Activated B cell treated with CpG ODN at 0.5 μM for 24 hours (primary cell): ENCODE measurements at places on chromosomes 7 and 10. TPM values are rescaled to one million over a fixed set of nuclear protein-coding genes. Genes with fewer than 3 reads are reported as not detected.

GRCh38 chr10:1109795-1110673 is 53.8 kb downstream of the WDR37 start:
- peaks cover 96% of the 10 kb centered on the region for H3K36me3 ChIP-seq
- no peaks in the 10 kb centered on the region for H3K27me3 ChIP-seq
- H3K27ac ChIP-seq: peak overlapping the region; percentile 77
- DNase-seq: no peak

GRCh38 chr10:35435824-35436223 is 99.5 kb downstream of the CCNY start:
- no peak overlapping the region for H3K4me3 ChIP-seq
- peaks cover 24% of the 10 kb centered on the region for H3K4me1 ChIP-seq
- H3K27me3 ChIP-seq: no peaks in the 10 kb centered on the region
- H3K36me3 ChIP-seq: peaks cover 32% of the 10 kb centered on the region

DNA sequence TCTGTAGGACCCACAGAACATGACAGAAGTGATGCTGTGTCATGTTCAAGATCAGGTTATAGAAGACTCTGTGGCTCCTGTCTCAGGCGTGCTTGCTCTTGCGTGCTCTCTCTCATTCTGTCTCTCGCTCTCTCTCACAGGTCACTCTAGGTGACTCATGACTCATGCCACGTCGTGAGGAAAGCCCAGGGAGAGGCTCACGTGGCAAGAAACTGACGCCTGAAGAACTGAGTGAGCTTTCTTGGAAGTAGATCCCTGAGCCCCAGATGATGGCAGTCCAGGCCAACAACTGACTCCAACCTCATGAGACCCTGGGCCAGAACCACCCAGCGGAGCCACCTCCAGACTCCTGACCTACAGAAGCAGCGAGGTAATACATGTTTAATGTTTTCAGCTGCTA is 103.3 kb downstream of the DNMBP start:
- H3K36me3 ChIP-seq: peaks cover 61% of the 10 kb centered on the region
- no peak overlapping the region for H3K27ac ChIP-seq
- DNase-seq: no peak
- H3K27me3 ChIP-seq: no peaks in the 10 kb centered on the region
- H3K4me1 ChIP-seq: no peaks in the 10 kb centered on the region

GRCh38 chr7:81534996-81535395 is 234.9 kb downstream of the HGF start:
- H3K27me3 ChIP-seq: no peaks in the 10 kb centered on the region
- no peak overlapping the region for H3K27ac ChIP-seq
- no peak for DNase-seq
- H3K36me3 ChIP-seq: no peaks in the 10 kb centered on the region

GRCh38 chr10:12808014-12808613 is 193.4 kb downstream of the CCDC3 start:
- peaks cover 64% of the 10 kb centered on the region for H3K36me3 ChIP-seq
- no peak overlapping the region for H3K4me3 ChIP-seq
- DNase-seq: no peak

DNA sequence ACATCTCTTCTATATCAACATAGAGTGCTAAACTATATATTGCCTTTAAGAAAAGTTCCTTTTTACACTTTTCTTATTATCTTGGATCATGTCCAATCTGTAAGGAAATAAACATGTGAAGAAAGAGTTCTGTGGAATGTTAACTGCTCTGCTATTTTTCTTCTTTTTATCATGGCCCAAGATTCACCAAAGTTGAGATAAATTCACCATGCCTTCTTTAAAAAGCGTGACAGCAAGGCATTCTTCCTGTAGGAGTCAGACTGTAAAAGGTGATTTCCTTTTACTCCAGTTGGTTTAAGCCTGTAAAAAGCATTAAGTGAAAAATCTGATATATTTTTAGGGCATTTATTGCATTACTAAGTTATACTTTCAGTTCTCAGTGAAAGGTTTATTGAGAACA is 165.7 kb upstream of the FZD1 start:
- H3K4me1 ChIP-seq: peaks cover 5% of the 10 kb centered on the region
- peaks cover 26% of the 10 kb centered on the region for H3K36me3 ChIP-seq
- H3K27ac ChIP-seq: no peak overlapping the region
- DNase-seq: no peak
- H3K27me3 ChIP-seq: no peaks in the 10 kb centered on the region
- H3K4me3 ChIP-seq: no peak overlapping the region

DNA sequence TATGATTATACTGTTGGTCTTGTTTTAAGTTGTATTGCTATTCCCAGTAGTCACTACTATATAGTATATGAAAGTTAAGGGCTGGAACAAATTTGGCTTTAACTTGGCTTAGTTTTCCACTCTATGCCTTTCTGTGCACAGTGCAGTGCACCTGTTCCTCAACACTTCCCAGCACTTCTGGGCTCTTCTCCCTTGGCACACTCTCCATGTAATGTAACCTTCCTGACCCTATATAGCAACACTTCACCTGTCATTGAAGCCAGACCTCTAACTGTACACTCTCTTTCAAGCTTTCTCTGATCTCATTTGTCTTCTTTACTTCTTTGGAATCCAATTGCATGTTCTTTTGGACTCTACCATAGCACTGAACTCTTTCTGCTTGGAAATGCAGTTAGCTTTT is 83.9 kb upstream of the SMIM30 start:
- H3K4me3 ChIP-seq: no peak overlapping the region
- H3K4me1 ChIP-seq: no peaks in the 10 kb centered on the region
- H3K27me3 ChIP-seq: peaks cover 2% of the 10 kb centered on the region
- H3K36me3 ChIP-seq: no peaks in the 10 kb centered on the region
- DNase-seq: no peak

DNA sequence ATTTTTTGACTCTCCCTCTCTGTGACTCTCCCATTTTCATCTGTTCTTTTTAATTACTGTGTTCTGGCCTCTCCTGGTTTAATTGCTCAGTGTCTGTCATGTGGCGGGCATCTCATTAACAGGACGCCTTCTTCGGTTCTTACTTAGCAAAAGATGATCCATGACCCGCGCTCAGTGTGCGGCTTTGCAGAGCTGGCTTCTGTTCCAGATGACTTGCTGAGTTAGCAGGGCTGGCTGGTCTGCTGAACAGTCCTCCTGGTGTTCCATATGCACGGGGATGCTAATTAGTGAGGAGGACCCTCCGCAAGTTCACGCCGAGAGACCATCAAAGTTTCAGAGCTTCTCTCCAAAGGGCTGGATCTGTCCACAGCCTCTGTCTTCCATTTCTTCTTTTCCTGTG is 258.6 kb upstream of the MKI67 start:
- H3K36me3 ChIP-seq: no peaks in the 10 kb centered on the region
- no peaks in the 10 kb centered on the region for H3K4me1 ChIP-seq
- H3K27me3 ChIP-seq: no peaks in the 10 kb centered on the region
- no peak overlapping the region for H3K4me3 ChIP-seq
- DNase-seq: no peak
- H3K27ac ChIP-seq: no peak overlapping the region

- peaks cover 20% of the 10 kb centered on the region for H3K4me1 ChIP-seq
- H3K4me3 ChIP-seq: peak overlapping the region; percentile 32
- no peaks in the 10 kb centered on the region for H3K36me3 ChIP-seq
- no peak for DNase-seq
- H3K27me3 ChIP-seq: peaks cover 28% of the 10 kb centered on the region
These were observed 16.7 kb downstream of the POLL start for GRCh38 chr10:101571271-101571925.

- no peak for DNase-seq
- H3K36me3 ChIP-seq: peaks cover 8% of the 10 kb centered on the region
- no peak overlapping the region for H3K4me3 ChIP-seq
- no peaks in the 10 kb centered on the region for H3K27me3 ChIP-seq
- no peak overlapping the region for H3K27ac ChIP-seq
These were observed 69.4 kb downstream of the CAMK1D start for GRCh38 chr10:12418725-12419261.

GRCh38 chr10:17793823-17794644 is 15.1 kb upstream of the MRC1 start:
- no peaks in the 10 kb centered on the region for H3K36me3 ChIP-seq
- H3K4me1 ChIP-seq: no peaks in the 10 kb centered on the region
- no peak for DNase-seq
- no peak overlapping the region for H3K27ac ChIP-seq
- no peak overlapping the region for H3K4me3 ChIP-seq

DNA sequence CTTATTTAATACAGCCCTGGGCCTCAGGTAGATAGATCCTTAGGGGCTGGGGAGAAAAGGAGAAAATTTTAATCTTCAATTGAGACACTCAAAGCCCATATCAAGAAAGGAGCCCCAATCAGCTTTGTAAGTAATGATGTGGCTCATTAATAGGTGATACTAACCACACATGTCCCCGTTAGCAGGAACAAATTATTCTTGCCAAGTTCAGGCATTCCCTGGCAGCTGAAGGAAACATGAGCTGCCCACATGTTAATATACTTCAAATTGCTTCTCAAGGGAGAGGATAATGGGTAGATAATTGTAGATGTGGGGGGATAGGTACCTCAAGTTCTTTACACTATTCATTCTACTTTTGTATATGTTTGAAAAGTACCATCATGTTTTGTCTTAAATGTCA is 14.5 kb downstream of the IFIT5 start:
- no peak overlapping the region for H3K4me3 ChIP-seq
- peaks cover 4% of the 10 kb centered on the region for H3K27me3 ChIP-seq
- no peaks in the 10 kb centered on the region for H3K36me3 ChIP-seq

DNA sequence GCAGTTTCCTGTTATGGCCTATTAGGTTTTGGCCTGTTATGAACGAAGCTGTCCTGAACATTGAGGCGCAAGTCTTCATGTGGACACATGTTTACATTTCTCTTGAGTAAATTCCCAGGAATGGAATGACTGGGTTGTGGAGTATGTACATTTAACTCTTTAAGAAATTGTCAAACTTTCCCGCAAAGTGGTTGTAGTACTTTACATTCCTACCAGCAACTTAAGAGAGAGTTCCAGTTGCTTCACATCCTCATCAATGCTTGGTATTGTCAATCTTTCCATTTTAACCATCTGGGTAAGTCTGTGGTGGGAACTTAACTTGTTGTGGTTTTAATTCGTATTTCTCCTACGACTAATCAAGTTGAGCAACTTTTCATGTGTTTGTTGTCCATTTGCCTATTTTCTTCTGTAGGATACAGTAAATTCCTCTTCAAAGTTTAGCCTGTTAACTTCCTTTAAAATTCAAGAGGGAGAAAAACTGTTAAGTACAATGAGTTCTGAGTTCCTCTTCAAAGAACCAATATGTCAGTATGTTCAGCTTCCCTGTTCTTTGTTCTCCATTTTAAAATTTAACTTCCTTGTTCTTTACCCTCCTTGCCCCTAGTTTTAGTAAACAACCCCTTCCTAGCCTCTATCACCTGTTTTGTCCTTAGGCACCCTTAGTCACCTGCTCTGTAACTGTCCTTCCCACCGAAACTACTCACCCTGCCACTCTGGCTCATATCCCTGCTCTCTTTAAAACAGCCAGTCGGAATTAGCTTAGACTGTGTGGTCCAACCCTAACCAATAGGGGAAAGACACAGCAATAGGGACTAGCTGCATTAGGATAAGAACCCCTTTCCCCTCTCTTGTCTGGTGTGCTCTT is 74.0 kb downstream of the FAM241B start:
- peaks cover 16% of the 10 kb centered on the region for H3K27me3 ChIP-seq
- H3K4me1 ChIP-seq: no peaks in the 10 kb centered on the region
- H3K36me3 ChIP-seq: no peaks in the 10 kb centered on the region
- no peak for DNase-seq
- no peak overlapping the region for H3K27ac ChIP-seq

- no peak overlapping the region for H3K27ac ChIP-seq
- no peaks in the 10 kb centered on the region for H3K4me1 ChIP-seq
- H3K36me3 ChIP-seq: no peaks in the 10 kb centered on the region
- no peak for DNase-seq
- no peak overlapping the region for H3K4me3 ChIP-seq
These were observed 598.7 kb downstream of the GRID1 start for GRCh38 chr10:85767891-85768290.

DNA sequence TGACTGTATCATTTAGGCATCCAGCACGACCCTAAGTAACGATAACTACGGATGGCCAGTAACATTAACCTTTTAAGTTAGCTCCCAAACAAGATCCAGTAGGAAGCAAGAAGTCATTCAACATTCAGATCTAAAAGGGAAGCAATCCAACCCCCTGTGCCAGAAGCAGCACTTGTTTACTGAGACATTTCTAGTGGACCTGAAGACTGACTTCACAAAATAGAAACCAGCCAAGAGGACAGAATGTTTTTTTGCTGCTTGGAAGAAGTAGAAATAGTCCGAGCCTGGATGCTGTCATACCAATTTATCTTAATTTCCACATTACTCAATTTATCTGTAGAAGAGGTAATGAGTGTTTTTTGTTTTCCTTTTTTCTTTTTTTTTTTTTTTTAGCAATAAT is 88.0 kb upstream of the CTTNBP2 start:
- no peaks in the 10 kb centered on the region for H3K4me1 ChIP-seq
- no peaks in the 10 kb centered on the region for H3K36me3 ChIP-seq
- no peak for DNase-seq

DNA sequence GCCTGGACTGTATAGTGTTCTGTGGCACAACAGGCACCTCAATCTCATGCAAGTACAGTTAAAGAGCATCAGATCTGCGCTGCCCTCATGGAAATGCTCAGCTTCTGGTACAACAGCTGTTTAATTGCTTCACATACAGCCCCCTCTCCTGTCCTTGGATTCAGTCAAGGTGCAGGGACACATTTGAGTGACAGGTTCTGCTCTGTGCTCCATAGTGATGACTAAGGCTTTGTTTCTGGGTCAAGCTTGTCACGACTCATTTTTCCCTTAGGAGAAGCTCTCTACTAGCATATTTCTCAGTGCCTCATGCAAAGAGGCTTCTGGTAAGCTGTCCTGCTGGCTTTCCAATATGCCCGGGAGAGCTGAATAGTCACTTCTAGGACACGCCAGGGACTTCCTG is 26.8 kb upstream of the MYO3A start:
- peaks cover 28% of the 10 kb centered on the region for H3K4me1 ChIP-seq
- no peak overlapping the region for H3K4me3 ChIP-seq
- H3K27ac ChIP-seq: no peak overlapping the region

DNA sequence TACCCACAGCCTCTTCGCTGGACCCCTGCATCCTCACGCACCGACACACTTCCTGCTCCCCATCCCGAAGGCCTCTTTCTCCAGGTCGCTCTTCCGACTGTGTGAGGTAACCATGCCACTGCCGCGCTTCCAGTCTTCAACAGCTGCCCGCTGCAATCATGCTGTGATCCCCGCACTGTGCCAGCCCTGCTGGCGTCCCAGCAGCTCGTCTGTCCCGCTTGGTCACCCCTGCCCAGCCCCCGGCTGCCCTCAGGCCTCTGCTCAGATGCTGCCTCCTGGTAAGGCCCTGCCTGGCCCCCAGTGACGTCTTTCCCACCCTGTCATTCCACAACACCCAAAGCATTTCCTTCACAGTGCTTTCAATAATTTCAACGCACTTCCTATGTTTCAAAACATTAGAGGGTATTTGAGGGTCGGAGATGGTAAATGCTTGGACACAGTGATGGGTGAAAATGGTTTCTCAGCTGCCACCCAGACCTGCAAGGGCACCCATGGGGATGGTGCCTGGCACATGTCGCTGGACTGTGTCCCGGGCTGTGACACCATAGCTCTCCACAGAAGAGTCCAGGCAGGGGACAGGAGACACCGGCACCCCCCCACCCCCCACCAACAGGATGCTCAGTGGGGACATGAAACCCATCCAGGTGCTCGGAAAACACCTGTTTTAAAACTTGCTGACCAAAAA is 125.2 kb downstream of the MAD1L1 start:
- no peak overlapping the region for H3K27ac ChIP-seq
- H3K4me3 ChIP-seq: no peak overlapping the region
- no peaks in the 10 kb centered on the region for H3K36me3 ChIP-seq
- no peak for DNase-seq
- no peaks in the 10 kb centered on the region for H3K27me3 ChIP-seq
- H3K4me1 ChIP-seq: peaks cover 42% of the 10 kb centered on the region

The SSBP1 gene
- 122 and 146 TPM in 2 replicates for total RNA-seq

The AGR3 gene
- total RNA-seq: not detected in 2 replicates

The CYP51A1 gene
- 90.9 and 92.8 TPM in 2 replicates for total RNA-seq

The LRIT1 gene
- not detected in 2 replicates for total RNA-seq

The SLC18A2 gene
- total RNA-seq: not detected in 2 replicates

The TEX47 gene
- total RNA-seq: not detected in 2 replicates

The UNC5B gene
- total RNA-seq: not detected in 2 replicates

The SEC31B gene
- total RNA-seq: 19.8 and 21.6 TPM in 2 replicates
